Nucleus accumbens (tissue), 56 donors: ENCODE measurements at places on chromosomes 3 and 15.

DNA sequence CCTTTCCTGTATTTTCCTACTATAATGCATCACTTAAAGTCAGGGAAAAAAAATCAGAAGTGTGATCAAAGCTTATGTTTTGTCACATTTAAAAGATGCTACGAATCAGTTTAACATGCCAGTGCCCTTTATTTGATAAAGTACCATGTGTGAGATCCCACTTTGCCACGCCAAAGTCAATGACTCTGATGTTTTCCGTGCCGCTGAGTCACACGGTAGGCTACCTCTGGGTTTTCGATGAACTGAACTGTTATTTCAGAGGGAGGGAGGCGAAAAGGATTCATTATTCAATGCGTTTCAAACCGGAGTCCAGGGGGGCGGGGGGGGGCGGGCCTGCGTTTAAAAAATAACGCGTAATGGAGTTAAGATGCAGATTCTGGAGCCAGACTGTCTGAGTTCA lies 203.0 kb downstream of the ABHD5 start:
- no peak for DNase-seq

DNA sequence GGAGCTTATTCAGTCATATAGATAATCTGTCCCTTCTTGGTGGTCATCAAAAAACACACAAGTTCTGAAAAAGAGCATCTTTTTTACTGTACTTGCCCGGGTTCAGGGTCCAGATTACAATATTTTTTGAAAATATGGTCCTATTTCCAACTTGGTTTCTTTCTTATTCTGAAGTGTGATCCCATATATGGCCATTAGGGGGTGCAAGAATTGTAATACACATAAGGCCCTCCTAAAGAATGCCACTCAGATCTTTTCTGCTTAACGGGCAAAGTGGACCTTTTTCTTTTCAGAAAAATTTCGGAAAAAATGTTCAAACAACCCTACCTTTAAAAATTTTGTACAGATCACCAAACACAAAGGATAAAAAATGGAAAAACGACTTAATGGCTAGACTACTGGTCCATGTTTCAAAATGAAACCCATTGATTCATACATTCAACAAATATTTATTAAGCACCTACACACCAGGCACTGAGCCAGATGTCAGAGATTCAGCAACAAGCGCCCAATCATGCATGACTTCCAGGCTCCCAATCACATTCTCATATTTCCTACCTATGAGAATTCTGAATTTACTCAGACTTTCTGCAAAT lies 102.0 kb upstream of the MYRIP start:
- DNase-seq: no peak

- DNase-seq: no peak
Observed at GRCh38 chr15:77025083-77025901, 30.4 kb downstream of the PSTPIP1 start.

DNA sequence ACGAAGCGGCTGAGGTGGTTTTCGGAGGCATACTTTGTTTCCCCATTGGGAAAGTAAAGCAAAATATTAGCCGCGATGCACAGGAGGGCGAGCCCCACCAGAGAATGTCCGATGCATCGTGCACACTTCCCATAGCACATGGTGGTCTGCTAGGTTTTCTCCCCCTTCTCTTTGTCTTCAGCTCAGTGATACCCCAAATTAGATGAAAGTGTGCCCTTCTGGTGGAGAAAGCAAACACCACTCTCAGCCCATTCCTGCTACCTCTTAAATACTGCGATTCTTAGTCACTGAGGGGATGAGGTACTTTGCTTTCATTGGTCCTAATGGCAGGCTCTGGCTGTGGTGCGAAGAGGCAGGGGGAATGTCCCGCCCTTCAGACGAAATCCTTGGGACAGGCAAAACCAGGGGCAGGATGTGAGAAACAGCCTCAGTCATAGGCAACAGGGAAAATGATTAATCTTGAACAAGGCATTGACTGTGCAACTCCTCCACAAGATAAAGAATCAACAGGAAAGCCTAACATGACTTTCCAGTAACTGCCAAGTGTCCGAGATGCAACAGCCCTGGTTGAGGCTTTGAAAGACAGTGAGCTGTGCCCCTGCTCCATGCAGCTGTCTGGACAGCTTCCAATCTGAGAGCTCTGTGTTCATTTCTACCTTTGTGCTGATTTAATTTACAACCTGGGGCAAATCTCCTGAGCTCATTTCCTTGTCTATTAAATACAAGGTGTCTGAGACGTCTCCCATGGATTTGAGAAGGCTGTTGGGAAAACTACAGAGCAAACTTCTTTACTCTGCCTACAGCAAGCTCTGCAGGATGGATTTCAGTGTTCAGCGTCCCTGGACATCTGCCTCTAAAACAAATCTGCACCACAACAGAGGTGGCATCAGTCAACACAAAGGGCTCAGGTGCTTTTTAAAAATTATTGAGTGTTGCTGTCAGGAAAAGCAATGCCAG lies at the start of gene TM4SF1:
Gene TM4SF1 (minus strand): TSS at position 242 of the 957 bp plus-strand sequence. CDS start 102 bp downstream, at position 140.
- DNase-seq: no peak

GRCh38 chr3:55746808-55747413 lies 259.8 kb upstream of the WNT5A start:
- DNase-seq: no peak

DNA sequence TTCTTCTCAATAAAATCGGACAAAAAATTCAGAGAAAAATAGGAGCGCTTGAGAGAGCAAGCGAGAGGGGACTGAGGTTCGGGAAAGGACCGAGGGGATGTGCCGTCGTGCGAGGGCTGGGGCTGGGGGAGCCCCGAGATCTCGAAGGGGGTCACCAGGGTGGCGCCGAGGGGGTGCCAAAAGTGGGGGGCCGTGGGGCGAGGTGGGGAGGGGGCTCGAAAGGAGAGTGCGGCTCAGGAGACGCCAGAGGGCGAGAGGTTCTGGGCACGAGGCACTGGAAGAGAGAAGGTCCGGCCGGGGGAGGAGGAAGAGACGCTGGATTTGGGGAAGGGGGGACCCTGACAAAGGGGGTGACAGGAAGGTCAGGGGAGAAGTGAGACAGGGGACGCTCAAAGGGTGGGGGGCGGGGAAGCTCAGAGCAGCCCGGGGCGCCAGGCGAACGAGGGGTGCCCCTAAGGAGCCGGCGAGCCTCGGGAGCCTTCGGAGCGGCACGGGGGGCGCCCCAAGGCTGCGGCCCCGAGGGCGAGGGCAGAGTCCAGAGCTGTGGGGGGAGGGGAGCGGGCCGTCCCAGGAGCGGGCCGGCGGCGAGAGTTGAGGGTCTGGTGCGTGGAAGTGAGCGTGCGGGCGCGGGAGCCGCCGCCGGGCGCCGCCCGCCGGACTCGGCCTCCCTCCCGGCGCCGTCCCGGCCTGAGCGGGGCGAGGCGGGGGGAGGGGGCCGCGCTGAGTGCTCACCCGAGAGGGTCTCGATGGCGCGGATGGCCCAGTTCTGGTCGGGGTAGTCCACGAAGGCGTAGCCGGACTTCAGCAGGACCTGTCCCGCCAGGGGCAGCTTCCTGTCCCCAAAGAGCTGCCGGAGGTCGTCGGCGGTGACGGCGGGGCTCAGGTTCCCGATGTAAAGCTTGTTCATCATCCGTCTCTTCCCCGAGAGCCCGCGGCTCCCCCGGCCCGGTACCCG lies 514 bp downstream of the IGF2BP2 start:
- DNase-seq: no peak

- no peak for DNase-seq
Observed at GRCh38 chr3:50266017-50266416, 2.9 kb upstream of the SEMA3B start.

DNA sequence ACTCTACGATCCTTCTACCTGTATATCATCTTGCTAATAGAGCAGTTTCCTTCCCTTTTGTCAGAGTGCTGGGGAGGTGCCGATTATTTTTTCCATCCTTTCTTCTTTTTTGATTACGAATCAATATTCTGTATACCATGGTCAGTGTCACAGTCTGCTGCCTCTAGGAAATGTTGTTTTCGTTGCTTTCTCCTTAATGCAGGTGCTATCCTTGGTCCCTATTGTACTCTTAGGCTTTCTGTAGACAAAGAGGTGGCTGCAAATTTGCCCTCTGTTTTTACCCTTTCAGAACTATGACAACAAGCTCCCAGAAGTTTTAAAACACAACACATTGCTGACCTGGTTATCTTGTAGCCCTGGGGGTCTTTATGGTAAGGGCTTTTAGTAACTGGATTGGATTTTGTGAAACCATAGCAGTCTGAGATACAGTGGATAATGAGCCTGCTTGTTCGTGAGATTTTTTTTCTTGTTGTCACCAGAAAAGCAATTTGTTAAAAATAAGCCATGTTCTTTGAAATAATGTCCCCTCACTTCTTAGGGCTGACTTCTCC lies 430.3 kb upstream of the TPM1 start:
- DNase-seq: no peak

GRCh38 chr3:136955813-136956212 lies 2.0 kb upstream of the IL20RB start:
- no peak for DNase-seq

GRCh38 chr15:39597336-39597735 lies 16.5 kb downstream of the THBS1 start:
- DNase-seq: no peak

- DNase-seq: no peak
Observed at GRCh38 chr15:51866751-51867150, 37.3 kb downstream of the TMOD3 start.
